ENCODE measurements at places on chromosomes 4 and X.

DNA sequence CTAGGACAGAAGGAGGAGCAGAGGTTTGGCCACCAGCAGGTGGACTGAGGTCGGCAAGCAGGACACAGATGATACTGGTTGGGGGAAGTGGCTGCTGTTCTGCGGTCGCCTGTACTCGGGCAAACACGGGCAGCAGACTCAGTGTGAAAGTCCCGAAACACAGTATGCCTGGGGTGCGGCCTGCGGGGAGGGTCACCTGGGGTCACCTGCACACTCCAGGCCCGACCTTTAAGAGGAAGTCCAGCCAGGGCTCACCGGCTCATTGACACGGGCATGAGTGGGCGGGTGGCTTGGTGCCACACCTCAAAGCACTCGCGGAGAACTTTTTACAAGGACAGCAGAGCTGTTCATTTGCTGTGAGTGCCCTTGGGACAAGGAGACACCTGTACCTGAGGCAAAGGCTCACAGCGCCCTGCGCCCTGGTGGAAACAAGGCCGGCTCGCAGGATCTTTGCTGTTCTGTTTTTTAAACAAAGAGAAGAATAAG is 71.5 kb upstream of the MXD4 start:
- DNase-seq, result no peak

- no peak for DNase-seq
Observed at GRCh38 chr4:61373901-61374440, 173.8 kb downstream of the ADGRL3 start.

DNA sequence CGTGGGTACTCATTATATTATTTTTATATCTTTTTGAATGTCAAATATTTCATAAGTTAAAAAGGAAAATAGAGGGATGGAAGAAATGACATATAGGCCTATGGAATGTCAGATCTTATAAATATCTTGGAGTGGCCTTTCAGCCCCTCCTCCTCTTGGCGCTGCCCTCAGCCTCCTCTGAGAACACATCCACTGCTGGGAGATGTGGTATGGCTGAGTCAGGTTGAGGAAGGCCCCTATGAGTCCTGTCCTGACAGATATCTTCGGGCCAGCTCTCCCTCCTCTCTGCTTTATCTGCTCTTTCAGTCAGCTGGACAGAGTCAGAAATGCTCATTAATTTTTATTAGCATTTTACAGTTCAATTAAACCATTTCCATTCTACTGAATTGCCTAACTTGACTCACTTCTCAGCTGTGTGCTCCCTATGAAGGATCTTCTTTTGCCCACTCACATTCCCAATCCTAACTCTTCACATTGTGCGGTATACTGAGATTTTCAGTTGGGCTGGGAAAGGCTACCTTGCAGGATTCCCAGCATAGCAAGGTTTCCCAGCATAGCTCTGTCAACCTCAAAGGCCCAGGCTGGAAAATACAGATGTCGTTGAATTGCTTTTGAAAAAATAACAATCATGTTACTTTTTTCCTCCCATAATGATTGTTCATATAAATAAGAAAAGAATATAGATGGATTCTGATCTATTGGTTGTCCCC is 128.0 kb downstream of the ARHGEF9 start:
- DNase-seq, result no peak

DNA sequence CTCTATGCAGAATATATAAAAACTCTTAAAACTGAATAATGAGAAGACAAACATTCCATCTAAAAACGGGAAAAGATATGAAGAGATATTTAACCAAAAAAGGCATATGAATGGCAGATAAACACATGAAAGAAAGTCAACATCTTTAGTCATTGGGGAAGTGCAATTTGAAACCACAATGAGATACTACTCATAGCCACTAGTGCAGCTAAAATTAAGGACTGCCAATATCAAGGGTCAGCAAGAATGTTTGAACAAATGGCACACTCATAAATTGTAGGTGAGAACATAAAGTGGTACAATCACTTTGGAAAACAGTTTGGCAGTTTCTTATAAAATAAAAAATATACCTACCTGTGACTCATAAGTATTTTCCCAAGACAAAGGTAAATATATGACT is 534.9 kb upstream of the DIPK2B start:
- DNase-seq, result no peak

- no peak for DNase-seq
Observed at GRCh38 chr4:153028535-153028934, 92.4 kb downstream of the FHDC1 start.

GRCh38 chr4:36249610-36250009 is 5.3 kb upstream of the ARAP2 start:
- no peak for DNase-seq

- DNase-seq, result no peak
Observed at GRCh38 chr4:48068182-48068581, 51.6 kb downstream of the NIPAL1 start.

- peak; percentile 9 for DNase-seq
Observed at GRCh38 chrX:48648336-48648751, 35.3 kb upstream of the WAS start.

DNA sequence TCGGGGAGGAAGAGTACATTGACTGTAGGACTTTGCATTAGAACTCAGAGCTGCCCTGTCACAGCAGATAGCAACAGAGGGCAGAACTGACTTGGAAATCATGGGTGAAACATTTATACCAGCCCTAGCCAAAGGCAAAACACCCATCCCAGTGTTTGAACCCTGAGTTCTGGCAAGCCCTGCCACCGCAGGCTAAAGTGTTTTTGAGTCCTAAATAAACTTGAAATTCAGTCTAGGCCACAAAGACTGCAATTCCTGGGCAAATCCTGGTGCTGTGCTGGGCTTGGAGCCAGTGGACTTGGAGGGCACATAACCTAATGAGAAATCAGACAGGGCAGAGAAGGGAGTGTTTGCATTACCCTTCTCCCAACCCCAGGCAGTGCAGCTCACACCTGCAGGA is 1015.7 kb downstream of the FSTL5 start:
- DNase-seq, result no peak

- no peak for DNase-seq
Observed at GRCh38 chr4:1081689-1082040, 31.7 kb downstream of the RNF212 start.

GRCh38 chr4:4778554-4778953 is 80.9 kb upstream of the MSX1 start:
- no peak for DNase-seq

DNA sequence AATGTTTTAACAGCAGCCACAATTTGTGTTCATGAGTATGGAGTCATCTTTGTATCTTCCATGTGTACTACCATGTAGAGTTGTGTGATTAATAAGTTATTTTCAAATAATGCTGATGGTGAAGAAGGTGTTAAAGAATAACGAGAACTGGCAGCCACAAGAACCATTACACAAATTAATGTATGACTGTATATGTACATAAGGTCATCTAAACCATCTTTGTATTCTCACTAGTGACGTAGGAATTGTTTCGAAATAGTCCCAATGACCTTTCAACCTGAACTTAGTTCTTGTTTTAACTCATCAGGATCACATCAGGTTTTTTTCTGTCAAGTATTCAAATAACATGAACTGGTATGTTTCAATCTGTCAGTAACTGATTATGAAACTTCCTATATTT is 48.3 kb upstream of the NOCT start:
- no peak for DNase-seq

- no peak for DNase-seq
Observed at GRCh38 chr4:85369703-85370380, 105.1 kb upstream of the ARHGAP24 start.

GRCh38 chr4:41202820-41203568 is 11.3 kb downstream of the APBB2 start:
- no peak for DNase-seq

DNA sequence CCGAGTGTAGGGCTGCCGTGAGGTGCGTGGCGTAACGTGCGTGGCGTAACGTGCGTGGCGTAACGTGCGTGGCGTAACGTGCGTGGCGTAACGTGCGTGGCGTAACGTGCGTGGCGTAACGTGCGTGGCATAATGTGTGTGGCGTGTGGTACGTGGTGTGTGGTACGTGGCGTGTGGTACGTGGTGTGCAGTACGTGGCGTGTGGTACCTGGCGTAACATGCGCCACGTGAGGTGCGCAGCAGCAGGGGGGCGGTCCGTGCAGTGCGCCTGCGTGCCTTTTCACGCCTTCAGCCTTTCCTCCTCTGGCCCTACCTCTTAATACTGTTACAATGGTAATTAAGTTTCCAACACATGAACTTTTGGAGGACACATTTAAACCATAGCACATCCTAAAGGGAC is at the start of gene TFDP3:
TFDP3 (minus strand) TSS at position 26 of the 400 bp plus-strand sequence. CDS start 95 bp downstream, outside the sequence.
- DNase-seq, result no peak

- no peak for DNase-seq
Observed at GRCh38 chr4:56844802-56845580, 23.5 kb upstream of the SPINK2 start.

- DNase-seq, result no peak
Observed at GRCh38 chr4:176054942-176055341, 10.7 kb upstream of the WDR17 start.

Data from HFF-Myc (cell line).